H1 (cell line): ENCODE measurements at places on chromosomes 7 and 10. TPM values are rescaled to one million over a fixed set of nuclear protein-coding genes. Genes with fewer than 3 reads are reported as not detected.

DNA sequence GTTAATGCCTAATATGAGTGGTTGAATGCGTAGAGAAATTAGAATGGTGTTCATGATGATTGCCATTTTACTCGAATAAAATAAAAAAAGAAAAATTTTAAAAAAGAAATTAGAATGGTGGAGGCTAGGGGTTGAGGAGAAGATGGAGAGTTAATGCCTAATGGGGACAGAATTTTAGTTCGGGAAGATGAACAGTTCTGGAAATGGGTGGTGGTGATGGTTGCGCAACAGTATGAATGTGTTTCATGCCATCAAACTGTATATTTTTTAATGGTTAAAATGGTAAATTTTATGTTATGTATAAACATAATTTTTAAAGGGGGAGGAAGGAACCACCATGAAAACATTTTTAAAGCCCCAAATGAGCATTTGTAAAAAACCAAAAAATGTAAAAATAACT lies 140.1 kb upstream of the AGK start:
- no peak for DNase-seq

GRCh38 chr10:12800302-12800701 lies 201.2 kb downstream of the CCDC3 start:
- no peak for DNase-seq

- no peak for DNase-seq
Measured at GRCh38 chr10:23525406-23525805, 86.5 kb downstream of the OTUD1 start.

TACR2 gene
- total RNA-seq, result not detected in 2 replicates

DNA sequence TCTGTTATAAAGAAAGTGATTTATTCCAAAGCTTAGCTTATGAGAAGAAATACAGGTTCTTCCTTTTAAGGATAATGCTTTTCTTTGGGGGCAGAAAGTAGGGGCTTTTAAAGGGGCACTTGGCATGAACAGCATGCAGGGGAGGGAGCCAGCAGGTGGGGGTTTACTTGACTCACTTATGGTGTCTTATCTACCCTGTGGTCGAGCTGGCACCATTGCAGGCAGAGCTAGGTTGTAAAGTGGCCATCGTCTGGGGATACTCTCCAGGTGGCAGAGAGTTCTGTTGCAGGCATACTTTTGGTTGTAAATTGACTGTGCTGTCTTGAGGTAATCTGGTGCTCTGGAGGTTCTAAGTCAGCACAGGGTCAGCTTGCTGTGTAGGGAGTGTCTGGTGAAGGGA lies 26.3 kb upstream of the IFRD1 start:
- DNase-seq, result no peak

CFAP46 gene
- total RNA-seq, result 3.1 and 4.8 TPM in 2 replicates

- DNase-seq, result no peak
Measured at GRCh38 chr10:119409906-119410305, 132.6 kb downstream of the RGS10 start.
